NCI-H2107 (cell line): ENCODE measurements at places on chromosomes 3 and 15.

GRCh38 chr3:21798356-21799088 lies 47.5 kb upstream of the ZNF385D start:
- DNase-seq, result no peak

GRCh38 chr3:134772591-134772990 lies 22.5 kb upstream of the EPHB1 start:
- DNase-seq, result no peak

DNA sequence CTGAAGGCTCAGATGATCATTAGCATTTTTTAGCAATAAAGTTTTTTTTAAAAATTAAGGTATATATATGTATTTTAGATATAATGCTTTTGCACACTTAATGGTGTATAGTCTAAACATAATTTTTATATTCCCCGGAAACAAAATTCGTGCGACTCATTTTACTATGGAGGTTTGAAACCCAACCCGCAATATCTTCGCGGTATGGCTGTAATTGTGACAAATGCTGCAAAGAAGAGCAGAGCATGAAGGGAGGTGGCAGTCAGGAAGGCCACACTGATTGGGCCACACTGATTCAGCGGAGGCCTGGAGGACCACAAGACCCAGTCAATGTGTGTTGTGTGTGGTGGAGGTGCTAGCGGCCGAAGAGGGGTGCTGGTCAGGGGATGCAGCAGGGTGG lies 4.5 kb upstream of the CYP8B1 start:
- no peak for DNase-seq

- DNase-seq, result no peak
Measured at GRCh38 chr15:51579012-51579411, 43.6 kb downstream of the DMXL2 start.

- DNase-seq, result no peak
Measured at GRCh38 chr3:171372694-171373093, 87.5 kb downstream of the TNIK start.

GRCh38 chr3:94076055-94076454 lies 13.2 kb downstream of the NSUN3 start:
- DNase-seq, result no peak

DNA sequence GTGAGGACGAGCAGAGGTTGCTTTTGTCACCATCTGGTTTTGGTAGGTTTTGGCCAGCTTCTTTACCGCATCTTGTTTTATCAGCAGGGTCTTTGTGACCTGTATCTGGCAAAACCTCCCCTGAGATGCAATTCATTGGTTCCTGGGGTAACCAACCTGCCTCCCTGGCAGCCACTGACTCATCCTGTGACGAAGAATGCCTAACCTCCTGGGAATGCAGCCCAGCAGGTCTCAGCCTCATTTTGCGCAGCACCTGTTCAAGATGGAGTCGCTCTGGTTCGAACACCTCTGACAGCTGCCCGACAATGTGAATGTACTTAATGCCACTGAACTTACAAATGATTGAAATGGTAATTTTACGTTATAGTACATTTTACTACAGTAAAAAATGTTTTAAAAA lies 6.8 kb upstream of the ADAMTS17 start:
- DNase-seq, result no peak

- DNase-seq, result no peak
Measured at GRCh38 chr3:105518203-105518602, 151.5 kb downstream of the ALCAM start.

DNA sequence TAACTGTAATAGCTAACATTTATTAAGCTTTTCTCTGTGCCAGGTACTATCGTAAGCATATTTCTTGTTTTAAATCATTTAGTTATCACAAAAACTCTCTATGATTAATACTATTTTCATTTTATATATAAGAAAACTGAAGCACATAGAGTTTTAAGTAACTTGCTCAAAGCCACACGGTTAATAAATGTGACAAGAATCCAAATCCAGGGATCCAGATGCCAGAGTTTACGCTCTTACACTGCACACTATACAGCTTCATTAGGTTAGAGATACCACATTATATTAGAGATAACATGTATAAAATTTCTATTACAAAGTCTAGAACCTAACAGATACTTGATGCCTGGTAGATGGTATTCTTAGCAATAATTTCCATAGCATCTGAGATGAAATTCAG lies 265.2 kb downstream of the SHOX2 start:
- DNase-seq, result no peak

DNA sequence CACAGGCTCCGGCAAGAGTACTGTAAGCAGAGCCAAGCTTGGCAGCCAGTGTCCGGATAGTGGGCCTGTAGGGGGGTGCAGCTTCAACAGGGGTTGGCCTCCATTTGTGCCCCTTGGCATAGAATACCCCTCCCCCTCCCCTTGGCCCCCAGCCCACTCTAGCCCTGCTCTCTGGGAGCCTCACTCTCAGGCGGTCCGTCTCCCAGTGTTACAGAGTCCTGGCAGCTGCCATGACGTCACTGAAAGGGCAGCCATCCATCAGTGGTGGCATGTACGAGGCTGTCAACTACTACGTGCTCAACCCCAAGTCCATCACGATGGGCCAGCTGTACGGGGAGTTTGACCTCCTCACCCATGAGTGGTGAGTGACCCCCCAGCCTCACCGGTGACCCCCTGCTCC lies 50.4 kb downstream of the DNAH1 start:
- no peak for DNase-seq

DNA sequence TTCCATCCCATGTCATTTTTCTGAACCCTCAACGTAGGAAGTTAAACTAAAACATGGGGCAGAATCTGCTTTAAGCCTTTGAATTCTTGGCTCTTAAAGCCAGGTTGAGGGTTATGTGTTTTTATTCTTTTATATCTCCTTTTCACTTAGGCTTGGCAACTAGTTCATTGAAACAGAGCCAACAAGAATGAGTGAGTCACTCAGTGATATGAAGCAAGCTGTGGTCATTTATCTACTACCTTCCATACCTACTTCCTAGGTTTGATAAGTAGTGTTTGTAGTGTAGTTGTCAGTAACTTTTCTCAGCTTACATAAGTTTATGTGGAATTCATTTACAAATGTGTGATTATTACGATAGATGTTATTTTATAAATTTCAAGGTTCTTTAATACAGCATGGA lies 67.4 kb downstream of the SNRPN start:
- DNase-seq, result no peak

DNA sequence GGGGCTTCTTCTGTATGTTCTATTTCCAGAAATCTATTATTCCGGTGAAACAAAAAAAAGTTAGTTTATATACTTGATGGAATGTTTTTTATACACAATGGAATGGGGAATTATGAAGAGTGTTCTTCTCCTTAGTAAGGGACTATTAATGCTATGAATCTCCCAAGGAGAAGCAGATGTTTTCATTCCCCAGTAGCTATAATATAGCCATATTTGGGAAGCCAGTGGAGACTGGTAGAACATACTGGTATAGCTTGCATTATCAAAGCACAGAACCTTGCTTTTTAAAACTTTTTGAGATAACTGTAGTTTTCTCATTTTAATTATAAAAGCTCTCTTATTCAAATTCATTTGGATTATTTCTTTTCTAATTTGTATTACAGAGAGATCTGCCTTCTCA lies 38.3 kb downstream of the ADGRG7 start:
- no peak for DNase-seq

DNA sequence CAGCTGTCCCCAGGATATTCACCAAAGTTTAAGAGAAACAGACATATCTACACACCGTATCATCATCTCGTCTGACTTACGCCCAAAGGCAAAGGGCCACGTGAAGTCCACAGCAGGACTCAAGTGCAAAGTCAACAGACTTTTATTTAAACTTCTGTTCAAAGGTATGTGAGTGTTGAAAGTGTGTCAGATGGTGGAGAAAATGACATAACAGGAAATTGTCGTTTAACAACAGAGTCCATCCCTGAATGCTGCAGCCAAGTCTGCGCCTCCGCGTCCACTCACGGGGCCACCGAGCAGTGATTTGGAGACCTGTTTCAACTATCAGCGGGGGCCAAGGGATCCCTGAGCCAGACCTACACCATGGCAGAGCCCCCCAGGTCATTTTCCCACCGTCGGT lies 165.6 kb downstream of the XXYLT1 start:
- DNase-seq, result no peak

DNA sequence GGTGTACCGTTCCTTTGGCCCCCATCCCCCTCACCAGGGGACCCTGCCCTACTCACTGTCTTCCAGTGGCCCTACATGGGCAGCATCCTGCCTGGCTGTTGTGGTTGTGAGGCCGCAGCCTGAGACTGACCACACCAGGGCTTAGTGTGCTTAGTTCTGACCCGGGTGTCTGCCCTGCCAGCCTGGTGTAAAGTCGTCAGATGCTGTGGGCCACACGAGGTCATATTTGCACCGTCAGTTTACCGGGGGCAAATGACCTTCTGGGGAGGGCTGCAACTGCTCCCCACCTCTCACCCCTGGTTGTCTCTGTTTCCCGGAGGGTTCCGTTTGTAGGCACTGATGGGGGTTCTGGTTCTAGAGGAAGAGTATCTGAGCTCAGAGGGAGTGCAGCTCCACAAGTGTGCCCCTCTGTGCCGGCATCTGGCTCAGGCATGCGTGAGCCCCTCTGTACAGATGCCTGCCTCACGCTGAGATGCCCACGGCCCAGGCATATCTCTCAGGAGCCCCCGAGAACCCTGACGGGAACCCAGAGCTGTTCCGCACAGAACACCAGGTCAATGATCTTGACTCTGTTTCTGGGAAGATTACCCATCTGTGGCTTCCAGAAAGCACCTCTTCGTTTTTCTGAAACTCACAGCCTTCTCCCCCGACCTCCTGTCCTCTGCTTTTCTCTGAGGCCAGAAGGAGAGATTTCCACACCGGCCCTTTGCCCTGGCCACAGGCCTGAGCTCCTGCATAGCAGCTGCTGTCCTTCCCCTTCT lies 19.2 kb downstream of the KLF13 start:
- DNase-seq, result no peak

DNA sequence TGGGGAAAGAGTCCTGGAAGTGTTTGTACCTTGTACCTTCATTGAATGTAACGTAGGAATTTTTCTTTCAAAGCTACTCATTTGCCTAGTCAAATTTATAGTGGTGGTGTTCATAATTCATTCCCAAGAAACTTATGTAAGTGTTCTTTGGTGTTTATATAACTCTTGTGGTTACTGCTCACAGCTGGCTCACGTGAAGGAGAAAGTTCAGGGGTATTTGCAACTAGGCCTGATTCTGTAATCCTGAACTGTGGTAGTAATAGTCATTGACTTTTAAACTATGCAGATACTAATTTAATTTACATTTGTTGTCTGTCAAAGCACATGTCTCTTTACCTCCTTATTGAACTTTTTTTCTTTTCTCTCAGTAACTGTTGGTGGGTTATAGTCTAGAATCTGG lies 50.5 kb upstream of the TEX264 start:
- DNase-seq, result no peak

GRCh38 chr15:88652456-88653199 lies 13.8 kb downstream of the ISG20 start:
- no peak for DNase-seq

- no peak for DNase-seq
Measured at GRCh38 chr15:93493172-93493571, 404.2 kb upstream of the RGMA start.

DNA sequence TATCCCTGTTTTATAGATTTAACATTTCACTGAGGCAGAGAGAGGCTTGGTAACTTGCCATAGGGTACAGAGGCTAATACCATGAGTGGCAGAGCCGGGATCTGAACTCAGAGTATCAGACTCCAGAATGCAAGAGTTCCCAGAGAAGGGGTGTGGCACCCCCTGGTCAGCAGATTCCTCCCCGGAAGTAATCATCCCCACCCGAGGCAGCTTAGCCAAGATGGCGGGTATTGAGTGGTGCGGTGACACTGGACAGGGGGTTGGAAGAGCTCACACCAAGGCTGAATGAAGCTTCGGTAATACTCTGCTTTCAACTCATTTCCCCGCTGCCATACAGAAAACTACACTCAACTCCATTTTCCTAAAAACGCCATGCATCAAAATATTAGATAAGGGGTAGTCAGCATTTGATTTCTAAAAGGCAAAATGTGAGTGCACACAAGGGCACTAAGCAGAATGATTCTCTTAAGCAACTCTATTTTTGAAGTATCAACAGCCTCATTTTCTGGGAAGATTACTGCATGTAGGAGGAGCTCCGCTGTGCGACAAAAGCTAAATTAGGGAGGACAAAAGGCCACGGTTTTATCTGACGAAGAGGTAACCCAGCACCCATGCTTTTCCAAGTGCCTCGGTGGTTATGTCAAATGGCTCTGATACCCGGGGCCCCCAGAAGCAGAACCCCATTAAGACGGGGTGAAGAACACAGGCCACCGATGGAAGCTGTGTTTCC lies 166.7 kb downstream of the NUP210 start:
- no peak for DNase-seq

GRCh38 chr3:141798448-141798845 lies 35.2 kb downstream of the GRK7 start:
- no peak for DNase-seq

DNA sequence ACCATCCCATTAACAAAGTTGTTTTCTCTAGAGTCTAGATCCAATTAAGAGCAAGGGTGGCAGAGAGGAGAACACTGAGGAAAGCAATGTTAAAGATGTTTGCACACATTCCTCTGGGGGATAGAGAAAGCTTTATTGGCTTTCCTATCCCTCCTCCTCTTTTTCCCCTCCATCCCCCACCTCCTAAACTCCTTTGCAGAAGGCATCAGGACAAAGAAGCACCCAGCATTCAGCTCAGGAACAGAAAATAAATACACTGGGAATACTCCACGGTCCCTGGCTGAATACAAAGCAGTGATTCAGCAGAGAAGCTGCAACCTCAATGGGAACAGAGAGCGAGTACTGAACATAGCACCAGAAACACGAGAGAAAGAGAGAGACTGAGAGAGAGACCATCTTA lies 21.9 kb downstream of the LSAMP start:
- no peak for DNase-seq

DNA sequence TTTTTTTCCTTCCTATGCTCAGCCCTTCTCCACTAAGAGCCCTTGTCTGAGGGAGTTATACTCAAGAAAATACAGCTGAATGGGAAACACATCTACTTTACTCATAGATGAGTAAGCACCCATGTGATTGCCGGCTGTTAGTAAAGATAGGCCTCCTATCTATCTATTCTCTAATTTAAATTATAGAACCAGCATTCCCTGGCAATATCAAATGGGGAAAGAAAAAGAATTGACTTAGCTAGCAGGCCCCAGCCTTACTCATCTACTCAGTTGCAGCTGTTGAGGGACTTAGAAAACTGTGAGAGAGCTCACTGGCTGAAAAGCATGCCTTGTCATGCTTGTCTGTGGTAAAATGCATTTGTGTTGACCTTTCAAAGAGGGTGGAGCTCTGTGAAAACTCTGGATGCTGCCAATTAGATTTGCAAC lies 116.9 kb upstream of the LRRFIP2 start:
- DNase-seq, result no peak

DNA sequence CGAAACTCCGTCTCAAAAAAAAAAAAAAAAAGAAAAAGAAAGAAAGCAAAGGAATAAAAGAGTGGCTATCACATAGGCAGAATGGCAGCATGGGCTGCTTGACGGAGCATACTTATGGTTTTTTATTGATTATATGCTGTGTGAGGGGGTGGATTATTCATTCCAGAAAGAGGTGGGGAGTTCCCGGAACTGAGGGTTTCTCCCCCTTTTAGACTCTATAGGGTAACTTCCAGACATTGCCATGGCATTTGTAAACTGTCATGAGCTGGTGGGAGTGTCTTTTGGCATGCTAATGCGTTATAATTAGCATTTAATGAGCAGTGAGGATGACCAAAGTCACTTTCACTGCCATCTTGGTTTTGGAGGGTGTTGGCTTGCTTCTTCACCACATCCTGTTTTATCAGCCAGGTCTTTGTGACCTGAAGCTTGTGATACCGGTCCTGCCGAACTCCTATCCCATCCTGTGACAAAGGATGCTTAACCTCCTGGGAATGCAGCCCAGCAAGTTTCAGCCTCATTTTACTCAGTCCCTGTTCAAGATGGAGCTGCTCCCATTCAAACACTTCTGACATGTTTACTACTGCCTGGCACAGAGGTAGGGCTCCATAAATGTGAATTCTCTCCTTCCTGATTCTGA lies 15.8 kb upstream of the ABHD17C start:
- DNase-seq, result no peak
